ENCODE measurements at places on chromosomes 7 and 10.
A peak's percentile ranks its signal among the peaks of the same experiment; 100 is the strongest.

DNA sequence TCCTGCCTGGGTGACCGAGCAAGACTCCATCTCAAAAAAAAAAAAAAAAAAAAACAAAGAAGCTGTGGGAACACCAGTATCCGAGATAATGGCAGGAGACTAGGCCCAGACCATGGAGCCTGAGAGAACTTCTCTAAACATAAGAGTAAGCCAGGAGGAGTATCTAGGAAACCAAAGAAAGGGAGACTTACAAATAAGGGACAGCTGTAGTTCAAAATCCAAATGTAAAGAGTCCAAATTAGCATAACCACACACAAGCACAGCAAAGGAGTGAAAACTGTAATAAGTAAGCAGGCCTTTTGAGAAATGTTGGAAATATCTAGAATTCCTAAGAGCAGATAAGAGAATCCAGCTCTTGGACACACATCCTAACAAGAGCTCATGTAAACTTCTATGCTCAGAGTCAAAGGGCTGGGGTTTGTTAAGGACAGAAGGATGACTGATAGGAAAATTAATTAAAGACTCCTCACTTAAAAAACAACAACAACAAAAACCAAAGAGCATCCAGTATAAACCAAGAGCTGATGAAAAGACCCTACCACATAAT is 15.8 kb downstream of the ZNF25 start:
- DNase-seq = no peak

- DNase-seq = no peak
Observed at GRCh38 chr10:3755440-3756359, 29.3 kb downstream of the KLF6 start.

DNA sequence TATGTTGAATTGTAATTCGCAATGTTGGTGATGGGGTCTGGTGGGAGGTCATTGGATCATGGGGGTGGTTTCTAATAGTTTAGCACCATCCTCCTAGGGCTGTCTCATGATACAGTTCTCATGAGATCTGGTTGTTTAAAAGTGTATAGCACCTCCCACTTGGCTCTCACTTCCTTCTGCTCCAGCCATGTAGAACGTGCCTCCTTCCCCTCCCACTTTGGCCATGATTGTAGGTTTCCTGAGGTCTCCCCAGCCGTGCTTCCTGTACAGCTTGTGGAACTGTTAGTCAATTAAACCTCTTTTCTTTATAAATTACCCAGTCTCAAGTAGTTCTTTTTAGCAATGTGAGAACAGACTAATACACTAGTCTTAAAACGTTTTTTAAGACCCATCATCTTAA is 15.6 kb upstream of the HECW1 start:
- no peak for DNase-seq

GRCh38 chr7:80379034-80379982 is 132.6 kb downstream of the GNAT3 start:
- DNase-seq = no peak

- DNase-seq = no peak
Observed at GRCh38 chr10:95661818-95662217, 5.3 kb upstream of the ALDH18A1 start.

GRCh38 chr10:22839639-22840038 is 88.2 kb upstream of the ARMC3 start:
- no peak for DNase-seq

DNA sequence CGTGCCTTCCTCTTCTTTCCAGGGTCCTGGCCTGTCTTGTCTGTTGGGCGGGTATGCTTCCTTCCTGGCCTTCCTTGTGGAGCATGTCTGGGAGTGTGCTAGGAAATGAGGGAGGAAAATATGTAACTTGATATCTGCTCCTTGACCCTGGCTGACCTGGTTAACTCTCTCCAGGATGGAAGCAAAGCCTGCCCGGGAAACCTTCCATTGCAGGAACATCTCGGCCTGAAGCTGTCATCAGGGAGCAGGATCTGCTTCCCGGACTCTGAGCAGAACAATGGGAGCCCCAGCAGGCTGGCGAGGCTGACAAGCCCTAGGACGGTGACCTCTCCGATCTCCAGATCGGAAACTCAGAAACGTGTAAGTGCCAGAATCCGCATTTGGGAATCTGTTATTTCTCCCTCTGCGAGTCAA is 340.3 kb downstream of the FRMD4A start:
- DNase-seq = peak; percentile 65

DNA sequence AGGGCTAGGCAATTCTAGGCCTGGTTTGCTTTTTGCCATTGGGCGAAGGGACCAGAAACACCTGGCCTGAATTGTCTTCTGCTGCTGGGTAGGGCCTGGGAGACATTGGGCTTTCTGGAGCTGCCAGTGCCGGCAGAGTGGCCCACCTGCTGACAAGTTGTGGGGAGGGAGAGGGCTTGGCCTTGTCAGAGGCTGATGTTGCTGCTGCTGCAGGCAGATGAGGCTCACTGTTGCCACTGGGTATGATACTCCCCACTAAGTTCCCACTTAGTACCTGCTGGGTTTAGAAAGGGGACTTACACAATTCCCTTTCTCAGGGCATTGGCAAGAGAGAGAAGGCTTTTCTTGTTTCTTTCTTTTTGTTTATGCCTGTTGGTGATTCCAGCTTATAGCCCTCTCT is 289.6 kb upstream of the NPVF start:
- no peak for DNase-seq
